Stomach (tissue), 19 donors: ENCODE measurements at places on chromosomes 1 and 21. TPM values are rescaled to one million over a fixed set of nuclear protein-coding genes. Genes with fewer than 3 reads are reported as not detected.

- no peak for DNase-seq
Observed at GRCh38 chr1:19151537-19151936, 58.5 kb downstream of the UBR4 start.

- DNase-seq = no peak
Observed at GRCh38 chr1:95723346-95723745, 489.3 kb downstream of the RWDD3 start.

DNA sequence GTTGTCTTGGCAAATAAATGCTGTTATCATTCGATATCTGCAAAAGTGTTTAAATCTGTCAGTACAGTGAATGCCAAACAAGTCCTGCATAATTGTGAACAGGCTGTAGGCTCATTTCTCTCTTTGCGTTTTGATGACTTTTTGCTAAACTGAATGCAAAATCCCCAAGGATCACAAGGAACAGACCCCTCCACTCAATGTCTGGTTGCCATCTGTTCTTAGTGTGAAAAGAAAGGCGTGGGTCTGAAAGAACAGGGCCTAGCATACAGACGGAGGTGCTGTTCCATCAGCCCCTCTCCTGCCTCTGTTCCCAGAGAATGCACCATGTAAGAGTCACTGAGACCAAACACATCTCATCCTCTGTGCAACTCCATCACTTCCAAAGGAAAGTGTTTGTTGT, 40.4 kb downstream of the EIF2B3 start:
- DNase-seq = no peak

- no peak for DNase-seq
Observed at GRCh38 chr21:23853796-23854379, 1753.4 kb downstream of the MRPL39 start.

DNA sequence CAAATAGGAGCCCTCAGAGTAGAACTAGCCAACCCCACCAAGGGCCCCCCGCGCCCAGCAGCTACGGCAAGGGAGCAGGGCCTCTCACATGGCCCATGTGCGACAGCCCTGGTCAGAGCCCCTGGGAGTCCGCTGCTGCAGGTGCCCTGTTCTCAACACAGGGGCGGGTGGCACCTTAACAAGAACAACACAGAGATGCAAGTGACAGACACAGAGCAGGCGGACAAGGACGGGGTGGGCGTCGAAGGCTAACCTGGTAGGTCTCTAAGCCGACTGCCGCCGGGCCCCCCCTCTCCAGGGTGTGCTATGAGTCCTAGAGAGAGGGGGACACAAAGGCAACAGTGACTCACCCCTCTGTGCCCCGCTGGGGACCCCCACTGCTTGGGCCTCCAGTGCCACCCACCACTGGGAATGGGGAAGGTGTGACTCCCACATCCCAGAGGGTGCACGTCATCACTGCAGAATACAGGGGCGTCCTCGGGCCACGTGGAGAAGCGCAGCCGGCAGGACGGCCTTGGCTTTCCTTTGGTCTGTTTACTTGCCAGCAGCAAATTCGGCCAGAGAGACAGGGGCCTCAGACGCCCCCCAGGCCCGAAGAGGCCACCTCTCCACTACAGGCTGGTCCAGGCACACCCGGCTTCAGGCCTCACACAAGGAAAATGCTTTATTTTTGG, 44.8 kb downstream of the PRDM15 start:
- DNase-seq = no peak

DNA sequence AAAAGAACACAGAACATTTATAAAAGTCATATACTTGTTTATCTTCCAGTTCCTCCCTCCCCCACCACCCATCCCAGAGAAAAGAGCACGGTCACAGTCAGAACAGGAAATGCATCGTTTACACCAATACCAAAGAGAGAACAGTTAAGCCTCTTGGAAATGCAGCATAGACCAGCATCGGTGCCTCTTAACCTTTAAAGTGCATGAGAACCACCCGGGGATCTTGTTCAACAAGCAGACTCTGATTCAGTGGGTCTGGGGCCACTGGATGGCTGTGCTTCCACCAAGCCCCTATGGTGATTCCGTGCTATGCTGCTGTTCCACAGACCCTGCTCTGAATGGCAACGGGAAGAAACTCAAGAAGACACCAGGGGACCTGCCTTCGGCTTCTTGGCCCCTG, 19.2 kb downstream of the FAM89A start:
- no peak for DNase-seq

GRCh38 chr1:82947278-82947677, 1051.7 kb downstream of the TTLL7 start:
- no peak for DNase-seq

DNA sequence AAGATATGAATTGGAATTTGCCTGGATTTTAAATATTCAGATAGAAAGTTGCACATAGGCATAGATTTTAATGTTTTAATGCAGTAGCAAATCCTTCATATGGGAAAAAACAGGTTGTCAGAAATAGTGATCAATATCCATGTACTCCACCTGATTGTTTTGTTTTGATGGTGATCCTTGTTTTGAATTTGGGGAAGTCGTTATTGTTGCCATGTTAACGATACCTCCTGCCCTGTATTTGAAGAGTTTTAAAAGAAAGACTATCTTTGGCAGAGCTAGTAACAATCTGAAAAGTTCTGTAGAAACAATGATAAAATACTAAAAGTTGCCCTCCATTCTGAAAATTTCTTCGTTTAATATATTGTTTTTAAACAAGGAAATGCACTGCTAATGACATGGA, 1.1 kb downstream of the CEP350 start:
- no peak for DNase-seq

DNA sequence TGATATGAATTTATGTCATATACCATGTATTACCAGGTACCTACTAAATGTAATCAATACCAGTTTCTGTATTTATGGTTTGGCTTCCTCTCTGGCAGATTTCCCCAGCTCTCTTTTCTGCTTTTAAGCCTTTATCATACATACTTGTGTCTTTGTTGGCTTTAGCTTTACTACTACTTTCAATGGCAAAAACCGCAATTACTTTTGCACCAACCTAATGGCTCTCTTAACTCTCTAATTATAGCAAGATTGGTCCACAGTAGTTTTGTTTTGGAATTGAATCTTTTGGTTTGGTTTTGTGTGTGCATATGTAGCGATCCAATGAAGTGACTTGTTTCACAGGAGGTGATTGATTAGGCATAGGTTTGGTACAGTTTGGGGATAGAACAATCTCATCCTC, 93.6 kb downstream of the ATG4C start:
- DNase-seq = no peak

DNA sequence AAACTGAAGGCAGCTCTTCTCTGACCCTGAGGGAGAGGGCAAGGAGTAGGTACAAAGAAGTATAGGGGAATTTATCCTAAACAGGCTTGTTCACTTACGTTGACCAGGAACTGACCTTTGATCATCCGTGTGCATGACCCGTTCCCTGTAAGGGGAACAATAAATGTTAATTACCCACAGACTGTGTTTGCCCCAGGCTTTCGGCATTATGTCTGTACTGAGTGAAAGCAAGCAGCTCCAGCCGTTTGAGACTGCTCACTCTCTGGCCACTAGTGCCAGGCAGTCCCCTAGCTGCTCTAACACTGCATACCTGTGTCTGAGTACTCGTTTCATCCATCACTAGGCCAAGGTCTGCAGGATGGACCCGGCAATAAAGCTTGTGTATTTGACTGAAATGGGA, 1365.3 kb downstream of the NCAM2 start:
- DNase-seq = no peak

GRCh38 chr1:170001266-170001665, 73.2 kb downstream of the KIFAP3 start:
- DNase-seq = peak; percentile 6

DNA sequence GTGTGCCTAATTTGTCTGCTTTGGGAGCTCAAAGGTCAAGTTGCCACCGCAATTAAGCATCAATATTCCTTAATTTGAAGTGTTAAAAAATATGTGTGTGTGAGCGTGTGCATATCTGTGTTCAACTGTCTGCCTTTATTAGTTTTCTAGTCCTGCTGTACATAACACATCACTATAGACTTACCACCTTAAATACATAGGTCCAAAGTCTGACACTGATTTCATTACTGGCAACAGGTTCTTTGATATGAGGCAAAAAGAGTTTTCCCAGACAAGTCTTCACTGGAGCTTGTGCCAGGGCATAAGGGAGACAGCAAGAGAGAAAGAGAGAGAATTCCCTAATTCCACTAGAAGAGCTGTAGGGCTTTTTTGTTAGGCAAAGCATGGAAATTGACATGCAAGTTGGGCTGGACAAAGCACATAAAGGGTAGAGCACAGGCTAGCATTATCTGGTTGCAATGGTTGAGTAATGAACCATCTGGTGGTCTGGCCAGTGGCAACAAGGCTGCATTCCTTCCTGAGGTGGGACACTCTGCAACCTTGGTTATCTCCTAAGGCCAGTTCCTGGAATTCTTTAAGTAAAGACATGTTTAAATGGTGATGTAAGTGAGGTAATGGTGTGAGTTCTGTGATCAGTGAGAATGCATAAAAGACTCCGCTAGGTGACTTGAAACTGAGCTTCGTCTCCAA, 457.2 kb upstream of the ADAMTS5 start:
- DNase-seq = no peak

GRCh38 chr1:58929671-58930325, 146.0 kb upstream of the JUN start:
- DNase-seq = peak; percentile 67

GRCh38 chr1:225482421-225482950, 54.6 kb upstream of the LBR start:
- no peak for DNase-seq

GRCh38 chr1:101004061-101004460, 21.5 kb downstream of the DPH5 start:
- DNase-seq = no peak

DNA sequence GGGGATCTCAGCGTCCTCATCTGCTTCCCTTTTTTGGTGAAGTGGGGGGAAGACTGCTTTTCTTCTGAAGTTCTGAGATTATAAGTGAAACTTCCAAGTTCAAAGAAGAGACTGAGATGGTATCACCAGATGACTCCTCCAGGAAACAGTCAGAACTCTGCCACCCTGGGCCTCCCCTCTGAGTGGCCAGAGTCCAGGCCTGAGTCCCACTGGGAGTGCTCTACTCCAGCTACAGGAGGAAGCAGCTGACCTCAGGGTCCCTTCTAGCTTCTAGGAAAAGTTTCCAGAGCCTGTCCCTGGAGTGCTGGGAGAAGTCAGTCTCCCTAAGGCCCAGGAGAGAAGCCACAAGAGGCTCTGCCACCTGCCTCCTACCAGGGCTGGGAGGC, 104.7 kb downstream of the CASZ1 start:
- no peak for DNase-seq

DNA sequence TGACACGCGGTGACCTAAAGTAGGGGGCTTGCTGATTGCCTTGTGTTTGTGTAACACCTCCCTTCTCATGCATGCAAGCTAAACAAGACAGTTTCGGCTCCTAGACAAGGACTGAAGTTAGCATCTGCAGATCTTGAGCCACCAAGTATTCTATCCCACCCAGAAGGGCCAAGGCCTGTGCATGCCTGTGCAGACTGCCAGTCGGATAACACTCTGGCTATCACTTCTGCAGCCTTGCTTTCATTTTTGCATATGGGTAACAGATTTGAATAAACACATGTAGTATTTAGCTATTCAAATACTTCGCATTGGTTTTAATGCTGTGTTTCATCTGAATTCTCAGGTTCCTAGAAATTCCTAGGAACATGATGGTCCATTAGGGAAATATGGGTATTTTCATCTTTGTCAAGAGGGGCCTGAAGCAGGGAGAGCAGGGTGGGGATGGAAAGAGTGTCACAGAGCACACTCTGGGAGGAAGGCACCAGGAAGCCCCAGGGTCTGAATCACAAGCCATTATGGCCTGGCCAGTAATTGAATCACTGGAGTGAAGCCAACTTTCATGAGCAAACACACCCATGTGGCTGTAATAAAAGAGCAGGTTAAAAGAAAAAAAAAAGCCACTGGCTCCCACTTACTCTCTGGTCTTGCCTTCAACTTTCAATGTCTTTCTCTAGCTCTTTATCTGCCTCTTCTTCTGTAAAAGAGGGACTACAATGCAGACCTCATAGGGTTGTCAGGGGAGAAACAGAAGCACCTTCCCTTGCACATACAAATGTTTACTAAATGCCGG, 28.3 kb downstream of the GADD45A start:
- peak; percentile 64 for DNase-seq

DNA sequence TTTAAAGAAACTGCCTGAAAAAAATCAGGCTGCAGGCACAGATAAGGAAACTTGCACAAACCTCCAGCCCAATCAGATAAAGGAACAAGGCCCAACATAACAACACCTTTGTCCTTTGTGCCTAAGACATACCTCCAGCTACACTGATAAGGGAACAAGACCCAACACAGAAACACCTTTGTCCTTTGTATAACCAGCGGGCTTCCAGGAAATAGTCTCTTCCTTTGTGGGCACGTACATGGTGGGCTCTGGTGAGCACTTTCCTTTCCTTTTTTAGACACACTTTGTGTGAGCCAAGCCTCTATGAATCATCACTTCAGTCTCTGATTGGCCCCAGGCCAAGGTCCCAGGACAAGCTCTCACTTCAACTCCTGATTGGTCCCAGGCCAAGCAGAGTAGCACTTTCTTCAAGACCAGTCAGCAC, 23.6 kb downstream of the ZNF670 start:
- peak; percentile 41 for DNase-seq

DNA sequence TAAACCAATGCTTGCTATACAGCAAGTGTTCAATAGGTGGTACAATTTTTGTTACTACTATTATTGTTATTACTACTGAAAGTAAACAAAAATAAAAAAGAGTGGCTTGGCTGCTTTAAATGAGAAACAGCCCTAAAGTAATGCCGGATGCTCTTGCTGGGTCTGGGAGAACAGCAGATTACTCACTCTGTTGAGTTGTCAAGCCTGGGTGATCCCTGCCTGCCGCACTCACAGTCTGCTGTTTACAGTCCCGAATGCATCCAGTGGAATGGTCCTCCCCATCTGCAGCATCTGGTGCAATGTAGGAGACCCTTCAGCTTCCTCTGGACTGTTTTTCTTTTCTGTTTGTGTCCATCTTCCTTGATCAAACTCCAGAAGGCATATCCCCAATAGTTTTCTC, 102.7 kb upstream of the IVNS1ABP start:
- no peak for DNase-seq

DNA sequence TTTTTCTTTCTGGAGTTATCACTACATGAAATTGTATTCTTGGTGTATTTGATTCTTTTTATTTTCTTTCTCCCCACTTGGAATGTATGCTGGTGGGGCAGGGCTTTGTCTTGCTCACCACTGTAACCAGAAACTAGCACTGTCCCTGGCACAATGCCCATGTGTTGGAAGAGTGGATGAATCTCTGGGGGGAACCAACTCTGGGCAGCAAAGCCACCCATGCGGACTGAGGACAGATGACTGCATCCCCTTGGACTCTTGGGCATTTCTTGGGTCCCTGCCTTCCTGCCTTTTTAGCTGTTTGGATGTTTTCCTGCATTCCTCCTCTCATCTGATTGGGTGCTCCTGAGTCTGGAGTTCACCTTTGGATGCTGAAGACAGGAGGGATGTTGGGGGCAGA, 6.1 kb downstream of the CYP4B1 start:
- no peak for DNase-seq

NUDT4B gene
- not detected for total RNA-seq

S100A13 gene
- 18.7 TPM for total RNA-seq

LCE1A gene
- total RNA-seq = not detected

RPTN gene
- total RNA-seq = not detected

KCNAB2 gene
- 4.2 TPM for total RNA-seq

TEDDM1 gene
- not detected for total RNA-seq

CCDC181 gene
- total RNA-seq = 0.73 TPM

CD101 gene
- not detected for total RNA-seq

SIKE1 gene
- total RNA-seq = 23.7 TPM

CSF3R gene
- 21.9 TPM for total RNA-seq

BACE2 gene
- total RNA-seq = 83.0 TPM

GPR153 gene
- total RNA-seq = 2.3 TPM

LAX1 gene
- 0.58 TPM for total RNA-seq

PAQR7 gene
- 9.9 TPM for total RNA-seq
